Stimulated activated CD8-positive, alpha-beta memory T cell treated with anti-CD3 and anti-CD28 coated beads, Interleukin-2, amount 100 ng/mL, for 1 hour (primary cell): ENCODE measurements at places on chromosomes 3 and 15.

- DNase-seq: no peak
Observed at GRCh38 chr3:18422972-18423371, 2.2 kb downstream of the SATB1 start.

DNA sequence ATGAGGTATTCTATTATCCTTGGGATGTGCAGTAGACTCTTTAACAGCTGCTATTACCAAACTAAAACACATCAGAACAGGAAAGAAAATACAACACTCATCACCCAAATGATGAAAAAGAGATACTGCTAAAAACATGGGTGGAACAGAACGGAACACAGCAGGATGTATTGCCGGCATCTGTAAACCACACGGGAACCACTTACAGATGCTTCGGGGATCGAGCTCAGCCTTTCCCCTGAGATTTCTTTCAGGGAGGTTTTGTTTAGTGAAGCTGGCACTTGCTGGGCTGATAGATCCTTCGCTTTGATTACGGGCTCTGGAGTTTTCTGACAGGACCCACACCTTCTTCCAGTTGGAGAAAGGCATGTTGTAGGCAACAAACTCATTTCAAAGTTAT, 182.3 kb upstream of the FAM3D start:
- DNase-seq: no peak

GRCh38 chr3:31758322-31758965, 222.6 kb downstream of the OSBPL10 start:
- no peak for DNase-seq

- DNase-seq: no peak
Observed at GRCh38 chr3:107861422-107861821, 229.4 kb downstream of the CD47 start.

- no peak for DNase-seq
Observed at GRCh38 chr15:59105854-59106253, 908 bp downstream of the CCNB2 start.

GRCh38 chr15:40770147-40770721, 454 bp downstream of the C15orf62 start:
- no peak for DNase-seq

GRCh38 chr3:194620196-194620595, 13.0 kb downstream of the TMEM44 start:
- DNase-seq: no peak

DNA sequence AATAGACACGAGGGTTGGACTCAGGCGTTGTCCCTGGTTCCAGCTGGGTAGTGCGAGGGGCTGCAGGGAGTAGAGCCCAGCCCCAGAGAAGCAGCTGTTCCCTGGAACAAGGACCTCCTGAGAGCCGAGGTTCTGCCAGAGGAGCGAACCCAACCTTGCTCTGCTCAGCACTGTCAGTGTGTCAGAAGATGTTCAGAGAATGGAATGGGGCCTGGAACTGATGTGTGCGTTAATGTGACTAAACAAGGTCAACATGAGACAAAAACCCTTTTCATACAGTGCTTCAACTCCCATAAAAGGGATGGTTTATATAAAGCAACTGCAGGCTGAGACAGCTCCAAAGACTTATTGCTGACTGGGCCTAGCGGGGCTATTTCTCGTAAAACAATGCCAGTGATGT, 35.5 kb upstream of the HACD2 start:
- DNase-seq: no peak

- DNase-seq: no peak
Observed at GRCh38 chr3:132703733-132704132, 18.5 kb downstream of the NPHP3 start.
